ENCODE measurements at places on chromosomes 6 and 20. TPM values are rescaled to one million over a fixed set of nuclear protein-coding genes. Genes with fewer than 3 reads are reported as not detected.

Gene RCAN2
- total RNA-seq = 8.0 TPM

Gene ZNF311
- total RNA-seq = 1.3 TPM

Gene SERINC3
- total RNA-seq = 113 TPM

Gene C20orf141
- total RNA-seq = not detected

Gene XKR7
- total RNA-seq = not detected

Gene TXNDC5
- 333 TPM for total RNA-seq

Gene PRPH2
- total RNA-seq = 0.72 TPM

Gene CCM2L
- total RNA-seq = not detected

Gene HSPA1L
- total RNA-seq = 1.4 TPM

Gene OPRL1
- 0.63 TPM for total RNA-seq

Gene TRIM31
- total RNA-seq = not detected

Gene MCHR2
- not detected for total RNA-seq

Gene RAET1G
- 0.82 TPM for total RNA-seq

Gene HM13
- total RNA-seq = 47.6 TPM

Gene DSP
- 4.3 TPM for total RNA-seq
